ENCODE measurements at places on chromosomes 4 and X.

GRCh38 chr4:7311205-7311604 is 118.9 kb downstream of the SORCS2 start:
- no peak for DNase-seq

GRCh38 chr4:162952232-162952631 is 214.5 kb downstream of the NAF1 start:
- no peak for DNase-seq

DNA sequence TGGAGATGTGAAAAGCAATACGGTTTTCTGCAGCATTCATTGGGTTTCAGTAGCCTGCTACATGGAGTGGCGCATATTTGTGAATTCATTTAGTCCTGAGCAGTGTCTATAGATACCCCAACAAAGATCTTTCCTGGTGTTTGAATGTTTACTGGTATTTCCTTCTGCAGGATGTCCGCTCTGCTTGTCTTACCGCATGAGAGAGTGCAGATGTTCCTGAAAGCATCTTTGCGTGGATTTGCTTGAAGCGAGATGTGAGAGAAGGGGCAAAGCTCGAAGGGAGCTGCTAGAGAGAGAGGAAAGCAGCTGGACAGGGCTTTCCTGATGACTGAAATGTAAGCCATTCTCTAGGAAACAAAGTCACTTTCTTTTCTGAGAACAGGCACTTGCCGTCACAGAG is 40.9 kb upstream of the GYPA start:
- no peak for DNase-seq

DNA sequence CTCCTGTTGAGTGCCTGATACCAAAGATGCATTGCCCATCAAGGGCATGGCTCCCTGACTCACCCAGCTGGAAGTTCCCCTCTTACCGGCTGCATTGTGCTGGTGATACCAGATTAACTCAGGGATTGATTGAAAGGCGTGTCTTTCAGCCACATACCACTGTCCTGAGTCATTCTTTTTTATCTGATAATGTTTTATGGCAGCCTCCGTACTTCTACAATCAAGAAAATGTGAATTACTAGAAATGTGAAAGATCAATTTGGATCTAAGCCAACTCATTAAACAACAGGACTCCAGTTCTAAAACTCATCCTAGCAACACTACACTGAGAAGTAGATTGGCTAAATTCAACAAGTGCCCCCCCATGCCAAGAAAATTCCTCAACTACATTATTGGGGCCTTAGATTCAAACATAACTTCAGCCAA is 40.0 kb downstream of the TXK start:
- DNase-seq, result peak; percentile 38

DNA sequence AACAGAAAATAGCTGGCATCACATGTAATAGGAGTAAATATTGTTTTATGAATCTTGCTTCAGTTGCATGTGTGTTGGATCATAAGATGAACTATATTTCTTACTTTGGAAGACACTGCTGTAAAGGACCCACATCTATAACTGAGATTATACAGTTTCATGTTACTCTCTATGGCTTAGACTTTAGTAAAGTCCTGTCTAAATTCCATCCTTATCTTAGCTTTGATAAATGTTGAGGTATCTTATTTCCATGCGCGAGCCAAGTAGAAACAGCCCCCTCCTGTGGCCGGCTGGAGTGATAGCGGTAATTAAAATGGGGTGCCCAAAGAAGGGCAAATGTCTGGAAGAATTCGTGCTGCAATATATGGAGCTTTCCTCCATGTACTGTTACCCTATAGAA is 43.0 kb downstream of the CCDC158 start:
- DNase-seq, result peak; percentile 44

GRCh38 chr4:45663003-45663402 is 460.9 kb downstream of the GABRG1 start:
- peak; percentile 3 for DNase-seq

GRCh38 chr4:106993827-106994226 is 42.3 kb downstream of the DKK2 start:
- DNase-seq, result no peak

DNA sequence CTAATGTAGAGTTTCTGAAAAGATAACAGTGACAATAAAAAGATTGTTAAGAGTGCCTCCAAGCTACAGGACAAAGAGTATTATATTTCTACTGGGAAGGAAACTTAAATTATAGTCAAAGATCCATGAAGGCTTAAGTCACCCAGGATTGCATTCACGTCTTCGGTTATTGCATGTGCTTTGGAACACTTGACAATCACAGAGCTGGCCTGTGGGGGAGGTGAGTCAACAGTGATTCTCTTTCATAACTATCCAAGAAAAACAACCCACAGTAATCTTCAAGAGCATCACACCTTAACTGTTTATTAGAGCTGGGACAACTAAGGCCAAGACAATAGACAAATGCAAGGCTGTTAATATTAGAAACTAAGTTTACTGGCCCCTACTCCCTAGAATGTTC is 40.3 kb downstream of the PDGFC start:
- DNase-seq, result peak; percentile 89

DNA sequence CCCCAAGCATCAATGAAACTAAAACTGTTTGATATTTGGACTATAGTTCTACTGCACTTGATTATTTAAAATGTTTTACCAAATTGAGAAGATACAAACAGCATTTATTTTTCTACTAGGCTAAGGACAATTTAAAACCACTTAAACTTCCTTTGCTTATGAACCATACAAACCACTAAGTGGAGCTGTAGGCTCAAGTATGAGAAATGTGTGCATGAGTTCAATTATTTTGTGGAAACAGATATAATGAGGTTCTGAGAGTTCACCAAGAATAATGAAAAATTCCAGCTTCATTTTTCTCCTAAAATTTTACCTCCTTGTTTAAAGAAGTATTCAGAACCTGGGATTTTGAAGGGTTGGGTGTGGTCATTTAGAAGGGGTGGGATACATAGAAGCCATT is 63.1 kb downstream of the SERPINA7 start:
- peak; percentile 22 for DNase-seq

DNA sequence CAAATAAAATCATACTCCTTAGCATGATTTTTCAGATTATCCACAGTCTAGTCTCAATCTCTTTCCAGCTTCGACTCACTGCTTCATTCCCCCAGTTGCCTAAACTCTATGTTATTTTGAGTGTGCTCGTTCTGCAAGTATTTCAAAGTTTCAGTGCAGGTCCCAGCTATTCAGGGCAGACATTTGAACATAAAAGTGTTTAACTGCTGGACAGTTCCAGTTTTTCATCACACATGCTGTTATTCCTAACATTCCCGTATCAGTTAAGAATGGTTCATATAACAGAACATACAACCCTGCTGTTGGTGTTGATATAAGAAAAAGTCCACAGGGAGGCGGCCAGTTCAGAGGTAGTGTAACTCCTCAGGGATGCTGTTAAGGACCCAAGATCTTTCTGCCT is 113.3 kb downstream of the SLIT2 start:
- DNase-seq, result no peak

DNA sequence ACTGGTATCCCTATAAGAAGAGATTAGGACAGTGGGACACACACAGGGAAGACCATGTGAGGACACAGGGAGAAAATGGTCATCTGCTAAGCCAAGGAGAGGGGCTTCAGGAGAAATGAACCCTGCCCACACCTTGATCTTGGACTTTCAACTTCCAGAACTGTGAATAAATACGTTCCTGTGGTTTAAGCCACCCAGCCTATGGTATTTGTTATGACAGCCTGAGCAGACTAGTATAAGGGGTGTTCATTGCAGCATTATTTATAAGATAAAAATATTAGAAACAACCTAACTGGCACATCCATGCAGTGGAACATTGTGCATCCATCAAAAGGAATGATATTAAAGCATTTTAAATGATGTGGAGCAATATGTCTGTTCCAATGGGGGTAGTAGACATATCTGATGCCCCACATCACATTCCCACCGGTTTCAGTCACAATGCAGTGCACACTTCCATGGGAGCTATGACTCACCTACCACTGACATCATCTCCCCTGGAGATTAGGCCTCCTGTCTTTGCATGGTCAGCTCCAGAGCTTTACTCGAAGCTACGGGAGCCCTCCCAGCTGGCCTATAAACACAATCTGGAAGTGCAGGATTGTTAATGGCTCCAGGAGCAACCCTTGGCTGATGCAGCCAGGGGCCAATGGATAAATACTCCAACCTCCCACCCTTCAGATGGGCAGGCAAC is 38.9 kb upstream of the MAMLD1 start:
- DNase-seq, result peak; percentile 89

DNA sequence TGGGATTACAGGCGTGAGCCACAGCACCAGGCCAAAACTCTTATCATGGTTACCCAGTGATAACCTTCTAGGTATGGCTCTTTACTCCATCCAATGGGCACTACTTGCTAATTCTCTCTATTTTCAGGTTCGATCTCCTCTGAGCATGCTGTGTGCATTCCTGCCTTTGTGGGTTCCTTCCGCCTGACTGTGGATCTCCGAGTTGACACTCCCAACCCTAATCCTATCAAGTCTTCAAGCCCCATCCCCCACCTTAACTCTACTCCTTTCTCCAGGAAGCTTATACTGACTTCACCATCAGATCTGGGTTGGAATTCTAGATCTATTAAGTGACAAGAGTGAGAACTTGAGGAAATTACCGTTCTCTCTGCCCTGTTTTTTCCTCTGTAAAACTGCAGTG is 64.6 kb downstream of the ZAR1 start:
- DNase-seq, result no peak

DNA sequence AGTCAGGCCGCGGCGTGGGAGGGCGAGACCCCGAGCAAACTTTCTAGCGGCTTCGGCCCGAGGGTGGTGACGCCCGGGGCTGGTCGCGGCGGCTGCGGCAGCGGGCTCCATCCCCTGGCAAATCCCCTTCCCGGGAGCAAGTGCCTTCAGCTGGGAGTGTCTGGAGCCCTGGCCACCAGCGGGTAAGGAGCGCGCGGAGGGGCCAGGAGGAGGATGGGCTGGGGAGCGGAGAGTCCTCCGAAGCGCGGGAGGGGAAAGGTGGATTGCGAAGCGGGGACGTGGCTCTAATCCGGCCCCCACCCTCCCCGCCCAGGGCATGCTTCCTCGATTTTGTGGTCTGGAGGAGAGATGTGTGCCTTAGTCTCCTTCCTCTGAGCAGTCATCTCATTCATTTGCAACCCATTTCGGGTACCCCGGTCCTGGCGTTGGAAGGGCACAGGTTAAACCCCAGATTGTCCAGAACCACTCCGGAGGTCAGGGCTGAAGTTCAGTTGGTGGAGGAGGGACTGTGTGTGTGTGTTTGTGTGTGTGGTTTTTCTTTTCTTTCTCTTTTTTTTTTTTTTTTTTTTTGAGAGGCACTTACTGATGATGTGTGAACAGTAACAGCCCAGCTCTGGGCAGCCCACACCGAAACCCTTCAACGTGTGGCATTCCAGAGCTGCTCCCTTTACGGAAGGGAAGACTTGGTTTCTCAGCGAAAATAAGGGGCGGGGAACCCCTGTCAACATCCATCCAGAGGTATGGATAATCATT is 516 bp downstream of the SGMS2 start:
- peak; percentile 64 for DNase-seq

DNA sequence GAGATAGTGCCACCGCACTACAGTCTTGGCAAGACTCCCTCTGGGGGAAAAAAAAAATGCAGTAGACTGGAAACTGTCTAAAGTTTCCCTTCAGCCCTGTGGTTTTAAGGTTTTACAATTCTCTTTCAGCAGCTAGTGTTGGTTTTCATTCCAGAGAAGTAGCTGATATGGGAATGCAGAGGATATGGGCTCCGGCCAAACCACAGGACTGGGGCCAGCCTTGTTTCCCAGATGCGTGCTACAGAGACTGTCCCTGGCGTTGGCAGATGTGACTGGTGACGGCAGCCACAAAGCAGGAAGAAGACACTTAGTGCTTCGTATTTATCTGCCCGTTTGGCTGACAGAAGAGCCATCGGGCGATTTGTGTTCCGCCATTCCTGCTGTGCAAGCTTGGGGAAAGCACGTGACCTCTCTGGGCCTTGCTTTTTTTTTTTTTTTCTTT is 43.2 kb downstream of the ZBTB49 start:
- DNase-seq, result peak; percentile 93

DNA sequence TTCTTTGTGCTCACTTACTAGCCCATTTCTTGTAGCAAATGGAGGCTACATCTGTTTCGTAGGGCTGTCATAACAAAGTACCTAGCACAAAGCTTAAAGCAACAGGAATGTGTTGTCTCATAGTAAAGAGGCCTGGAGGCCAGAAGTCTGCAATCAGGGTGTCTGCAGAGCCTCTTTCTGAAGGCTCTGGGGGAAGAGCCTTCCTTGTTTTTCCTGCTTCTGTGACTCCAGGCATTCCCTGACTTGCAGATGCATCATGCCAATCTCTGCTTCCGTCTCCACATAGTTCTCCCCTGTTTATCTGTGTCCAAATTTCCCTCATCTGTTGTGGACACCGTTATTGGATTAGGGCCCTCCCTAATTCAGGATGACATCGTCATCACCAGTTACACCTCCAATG is 67.1 kb downstream of the SHROOM2 start:
- DNase-seq, result peak; percentile 25

DNA sequence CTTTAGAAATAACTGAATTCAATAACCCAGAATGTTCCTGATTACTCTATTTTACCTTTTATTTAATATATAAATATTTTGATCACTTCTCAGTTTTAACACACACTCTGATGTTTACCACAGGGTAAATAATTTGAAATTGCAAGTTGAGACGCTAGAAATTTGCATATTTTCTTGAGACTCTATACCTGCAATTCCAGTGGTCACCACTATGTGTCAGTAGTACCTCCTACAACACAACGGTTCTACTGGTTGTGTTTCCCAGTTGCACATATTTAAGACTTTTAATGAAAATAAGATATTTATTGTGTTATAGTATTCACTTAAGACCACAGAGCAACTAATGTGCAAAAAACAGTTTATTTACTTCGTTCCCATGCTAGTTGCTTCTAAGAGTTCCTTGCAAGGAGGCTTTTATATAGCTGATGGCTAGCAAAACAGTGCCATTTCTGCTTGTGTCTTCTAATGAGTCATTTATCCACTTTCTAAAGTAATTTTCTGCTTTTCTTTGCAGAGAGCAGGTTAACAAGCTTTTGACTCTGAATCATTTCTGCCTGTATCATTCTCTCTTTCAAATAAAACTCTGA is 98.9 kb upstream of the PDLIM3 start:
- DNase-seq, result no peak

DNA sequence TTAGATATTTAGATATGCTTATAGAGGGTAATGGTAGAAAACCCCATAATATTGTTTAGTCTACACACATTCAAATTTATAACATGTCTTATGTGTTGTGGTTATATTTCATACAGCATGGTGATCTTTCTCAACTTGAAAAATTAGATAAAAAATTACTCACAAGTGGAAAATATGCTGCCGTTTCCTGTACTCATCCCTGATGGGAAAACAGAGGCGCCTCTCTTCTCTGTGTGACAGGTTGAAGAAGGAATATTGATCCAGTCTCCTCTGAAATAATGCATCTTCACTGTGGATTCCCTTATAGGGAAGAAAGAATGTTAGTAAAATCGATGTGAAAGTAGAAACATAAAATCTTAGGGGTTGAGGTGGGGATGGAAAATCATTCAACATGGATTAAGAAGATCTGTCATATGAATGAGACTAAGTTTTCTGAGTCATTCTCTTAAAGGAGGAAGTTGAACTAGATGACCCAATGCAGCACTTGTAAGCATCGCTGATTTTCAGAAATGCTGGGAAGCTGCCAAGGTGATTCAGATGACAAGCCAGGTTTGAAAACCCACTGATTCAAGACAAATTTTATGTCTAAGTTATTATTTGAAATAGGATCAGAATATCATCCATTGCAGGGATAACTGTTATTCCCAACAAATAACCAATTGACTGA is 70.7 kb downstream of the ANKRD50 start:
- peak; percentile 54 for DNase-seq

Measured in mesenchymal stem cell (in vitro differentiated cells and primary cell).